A673 (cell line): ENCODE measurements at places on chromosomes 3 and 15. TPM values are rescaled to one million over a fixed set of nuclear protein-coding genes. Genes with fewer than 3 reads are reported as not detected.

TCF12 gene
- 331 and 351 TPM in 2 replicates for total RNA-seq

SH2D7 gene
- total RNA-seq = not detected in 2 replicates

ZNF860 gene
- total RNA-seq = not detected in 2 replicates

C2CD4B gene
- total RNA-seq = 0.54 and 0.70 TPM in 2 replicates

GRCh38 chr15:31230630-31231485 is 95.8 kb upstream of the KLF13 start:
- no peak overlapping the region for H3K4me3 ChIP-seq
- H3K27me3 ChIP-seq = no peaks in the 10 kb centered on the region
- peaks cover 5% of the 10 kb centered on the region for H3K4me1 ChIP-seq
- no peaks in the 10 kb centered on the region for H3K36me3 ChIP-seq
- no peak for DNase-seq
- no peak overlapping the region for H3K27ac ChIP-seq

DNA sequence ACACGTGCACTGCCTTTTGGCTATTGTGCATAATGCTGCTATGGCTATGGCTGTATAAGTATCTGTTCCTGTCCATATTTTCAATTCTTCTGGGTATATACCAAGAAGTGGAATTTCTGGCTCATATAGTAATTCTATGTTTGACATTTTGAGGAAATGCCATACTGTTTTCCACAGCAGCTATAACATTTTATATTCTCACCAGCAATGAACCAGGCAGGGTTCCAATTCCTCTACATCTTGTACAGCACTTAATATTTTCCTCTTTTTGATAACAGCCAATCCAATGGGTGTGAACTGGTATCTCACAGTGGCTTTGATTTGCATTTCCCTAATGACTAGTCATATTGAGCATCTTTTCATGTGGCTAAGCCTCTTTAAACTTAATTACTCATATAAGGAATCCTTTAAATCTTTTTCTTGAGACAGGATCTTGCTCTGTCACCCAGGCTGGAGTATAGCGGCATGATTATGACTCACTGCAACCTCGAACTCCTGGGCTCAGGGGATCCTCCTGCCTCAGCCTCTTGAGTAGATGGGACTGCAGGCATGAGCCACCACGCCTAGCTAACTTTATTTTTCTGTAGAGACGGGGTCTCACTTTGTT is 38.1 kb upstream of the IGDCC4 start:
- no peak overlapping the region for H3K27ac ChIP-seq
- H3K27me3 ChIP-seq = no peaks in the 10 kb centered on the region
- peaks cover 45% of the 10 kb centered on the region for H3K36me3 ChIP-seq

DNA sequence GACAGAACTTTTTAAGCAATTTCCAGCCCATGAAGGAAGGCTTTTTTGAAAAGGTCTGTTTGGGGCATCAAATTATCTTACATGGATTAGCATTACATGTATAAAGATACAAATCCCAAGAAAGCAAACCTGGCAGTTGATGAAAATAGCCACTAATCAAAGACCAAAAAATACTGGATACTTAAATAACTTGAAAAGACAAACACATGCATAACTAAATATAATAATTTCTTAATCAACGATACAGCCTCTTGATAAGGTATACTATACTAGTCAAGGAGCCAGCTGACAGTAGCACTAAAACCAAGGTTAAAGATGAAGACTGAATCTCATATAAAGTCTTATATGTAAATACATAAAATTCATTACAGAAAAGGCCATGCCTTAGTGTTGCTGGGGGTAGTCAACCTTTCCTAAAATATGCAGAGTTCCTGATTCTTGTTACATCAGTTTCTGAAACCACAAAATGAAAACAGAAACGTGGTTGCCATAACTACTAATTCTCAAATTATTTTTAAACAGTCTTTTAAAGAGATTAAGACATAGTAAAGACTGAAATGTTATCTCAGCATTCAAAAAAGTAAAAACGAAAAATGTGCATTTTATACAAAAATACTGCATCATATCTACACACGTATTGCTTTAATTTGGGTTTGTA is 2.0 kb downstream of the ANKRD28 start:
- H3K27me3 ChIP-seq = no peaks in the 10 kb centered on the region
- H3K27ac ChIP-seq = no peak overlapping the region
- H3K36me3 ChIP-seq = peaks cover 6% of the 10 kb centered on the region
- DNase-seq = peak; percentile 7
- peaks cover 30% of the 10 kb centered on the region for H3K4me1 ChIP-seq

DNA sequence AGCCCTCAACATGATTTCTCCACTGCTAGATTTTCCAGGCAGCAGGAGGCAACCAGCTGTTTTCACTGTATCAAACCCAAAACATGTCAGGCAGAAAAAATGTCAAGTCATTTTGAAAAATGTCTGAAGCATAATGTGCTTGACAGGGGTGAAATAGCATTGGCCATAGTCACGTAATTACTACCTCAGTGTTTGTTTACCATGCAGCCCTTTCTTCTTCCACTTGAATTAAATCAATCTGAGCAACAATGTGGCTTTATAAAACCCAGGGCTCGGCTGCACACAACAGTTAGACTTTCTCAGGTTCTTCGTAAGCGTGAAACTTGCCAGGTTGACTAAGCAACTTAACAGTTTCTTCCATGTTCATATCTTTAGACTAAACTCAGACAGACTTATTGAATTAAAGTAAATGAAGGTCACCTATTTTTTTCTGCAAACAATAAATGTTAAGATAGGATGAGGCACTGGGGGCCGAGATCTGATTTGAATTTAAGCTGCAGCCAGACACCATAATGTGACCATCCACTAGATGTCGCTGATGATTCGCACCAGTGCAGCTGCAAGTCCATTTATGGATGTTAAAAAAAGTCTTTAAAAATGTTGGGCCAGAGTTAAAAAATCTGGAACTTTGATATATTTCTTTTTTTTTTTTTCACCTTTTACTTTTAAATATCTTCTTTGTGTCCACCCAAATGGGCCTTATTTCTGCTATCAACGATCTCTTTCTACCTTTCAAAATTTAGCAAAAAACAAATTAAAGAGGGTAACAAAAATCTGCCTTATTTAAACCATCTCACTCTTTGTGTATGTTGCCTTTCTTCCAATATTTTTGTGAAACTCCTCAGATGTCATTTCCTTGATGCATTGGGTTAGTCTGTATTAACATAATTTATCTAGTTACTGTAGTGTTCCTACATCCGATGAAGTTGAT is 305.9 kb downstream of the CACNA2D3 start:
- no peaks in the 10 kb centered on the region for H3K4me1 ChIP-seq
- no peaks in the 10 kb centered on the region for H3K36me3 ChIP-seq
- no peaks in the 10 kb centered on the region for H3K27me3 ChIP-seq
- H3K27ac ChIP-seq = no peak overlapping the region
- no peak overlapping the region for H3K4me3 ChIP-seq

GRCh38 chr3:178189854-178190253 is 346.4 kb upstream of the KCNMB2 start:
- H3K27ac ChIP-seq = no peak overlapping the region
- H3K4me1 ChIP-seq = no peaks in the 10 kb centered on the region
- DNase-seq = no peak

DNA sequence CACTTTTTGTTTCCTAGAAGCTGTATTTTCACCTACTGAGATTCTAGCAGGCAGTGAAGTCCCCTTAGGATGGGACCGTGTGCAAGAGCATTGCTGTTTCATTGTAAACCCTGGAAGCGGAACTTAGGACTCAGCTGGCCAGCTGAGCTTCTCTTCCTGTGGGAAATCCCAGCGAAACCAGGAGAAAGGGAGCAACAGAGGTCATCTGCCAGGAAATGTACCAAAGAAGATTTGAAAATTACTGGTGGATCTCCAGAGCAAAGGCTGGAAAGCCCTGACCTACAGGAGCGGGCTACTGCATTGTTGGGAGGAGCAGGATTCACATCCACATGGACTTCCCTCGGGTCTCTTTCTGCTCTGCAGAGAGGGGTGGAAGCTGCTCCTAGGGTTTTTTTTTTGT is 7.6 kb upstream of the ADPRH start:
- DNase-seq = no peak
- H3K4me1 ChIP-seq = no peaks in the 10 kb centered on the region
- no peak overlapping the region for H3K27ac ChIP-seq

DNA sequence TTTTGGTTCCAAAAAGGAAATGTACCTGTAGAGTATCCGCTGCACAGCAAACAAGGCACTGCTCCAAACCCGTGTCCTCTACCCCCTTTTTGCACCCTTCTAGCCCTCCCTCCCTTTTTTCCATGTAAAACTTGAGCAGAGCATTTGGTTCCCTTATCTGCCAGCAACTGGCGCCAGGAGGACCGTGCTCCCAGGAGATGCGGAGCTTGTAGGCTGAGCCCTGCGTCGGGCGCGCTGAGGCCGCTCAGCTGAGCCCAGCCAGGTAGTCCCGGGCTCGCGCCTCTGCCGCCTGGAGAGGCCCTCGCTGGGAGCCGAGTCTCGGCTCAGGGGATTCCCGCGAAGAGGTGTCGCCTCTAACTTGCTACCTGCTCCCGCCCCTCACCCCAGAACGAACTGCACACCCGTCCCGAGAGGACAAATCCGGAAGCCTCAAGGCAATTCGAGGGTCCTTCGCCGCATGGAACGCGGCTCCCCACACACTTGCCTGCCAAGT is 575 bp downstream of the TRPM7 start:
- peak overlapping the region; percentile 79 for H3K27ac ChIP-seq
- peak; percentile 66 for DNase-seq
- no peaks in the 10 kb centered on the region for H3K27me3 ChIP-seq
- peaks cover 10% of the 10 kb centered on the region for H3K4me1 ChIP-seq
- peak overlapping the region; percentile 98 for H3K4me3 ChIP-seq
- H3K36me3 ChIP-seq = peaks cover 13% of the 10 kb centered on the region
